ENCODE measurements at places on chromosomes 2 and 18.

GRCh38 chr2:149928011-149928410 is 340.4 kb upstream of the MMADHC start:
- no peak for DNase-seq

- no peak for DNase-seq
These were observed 895 bp upstream of the GLS start for GRCh38 chr2:190879474-190880377.

DNA sequence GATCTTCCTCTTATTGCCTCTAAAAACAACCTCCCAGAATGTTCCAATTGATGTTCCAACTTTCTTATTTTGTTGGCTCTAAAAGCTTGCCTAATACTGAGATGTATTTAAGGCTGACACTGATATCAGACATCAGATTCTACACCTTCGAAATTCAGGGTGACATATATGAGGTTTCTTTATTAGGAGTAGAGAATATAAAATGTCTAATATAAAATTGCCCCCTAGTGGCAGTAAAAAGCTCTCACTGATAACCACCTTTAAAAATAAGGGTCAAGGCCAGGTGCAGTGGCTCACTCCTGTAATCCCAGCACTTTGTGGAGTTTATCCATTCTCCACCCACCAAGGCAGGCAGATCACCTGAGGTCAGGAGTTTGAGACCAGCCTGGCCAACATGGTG is 789.7 kb upstream of the SLC39A10 start:
- no peak for DNase-seq

DNA sequence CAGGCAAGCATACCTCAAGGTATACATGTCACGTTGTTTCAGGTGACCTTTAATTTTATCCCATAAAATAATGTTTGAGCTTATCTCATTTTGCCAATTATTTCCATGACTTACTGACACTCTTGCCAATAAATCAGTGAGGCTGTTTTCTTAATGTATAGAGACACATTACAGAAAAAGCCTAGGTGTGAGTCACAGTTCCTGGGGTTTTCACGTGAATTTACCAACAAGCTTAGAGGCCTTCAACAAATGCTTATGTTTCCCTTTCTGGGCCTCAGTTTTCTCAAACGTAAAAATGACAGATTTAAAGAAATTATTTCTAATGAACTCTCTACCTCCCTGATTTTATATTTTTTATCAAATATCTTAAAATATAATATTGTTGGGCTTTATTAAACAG is 517.5 kb upstream of the SPHKAP start:
- DNase-seq = no peak

- DNase-seq = no peak
These were observed 22.8 kb downstream of the ARHGAP28 start for GRCh38 chr18:6752202-6752860.

DNA sequence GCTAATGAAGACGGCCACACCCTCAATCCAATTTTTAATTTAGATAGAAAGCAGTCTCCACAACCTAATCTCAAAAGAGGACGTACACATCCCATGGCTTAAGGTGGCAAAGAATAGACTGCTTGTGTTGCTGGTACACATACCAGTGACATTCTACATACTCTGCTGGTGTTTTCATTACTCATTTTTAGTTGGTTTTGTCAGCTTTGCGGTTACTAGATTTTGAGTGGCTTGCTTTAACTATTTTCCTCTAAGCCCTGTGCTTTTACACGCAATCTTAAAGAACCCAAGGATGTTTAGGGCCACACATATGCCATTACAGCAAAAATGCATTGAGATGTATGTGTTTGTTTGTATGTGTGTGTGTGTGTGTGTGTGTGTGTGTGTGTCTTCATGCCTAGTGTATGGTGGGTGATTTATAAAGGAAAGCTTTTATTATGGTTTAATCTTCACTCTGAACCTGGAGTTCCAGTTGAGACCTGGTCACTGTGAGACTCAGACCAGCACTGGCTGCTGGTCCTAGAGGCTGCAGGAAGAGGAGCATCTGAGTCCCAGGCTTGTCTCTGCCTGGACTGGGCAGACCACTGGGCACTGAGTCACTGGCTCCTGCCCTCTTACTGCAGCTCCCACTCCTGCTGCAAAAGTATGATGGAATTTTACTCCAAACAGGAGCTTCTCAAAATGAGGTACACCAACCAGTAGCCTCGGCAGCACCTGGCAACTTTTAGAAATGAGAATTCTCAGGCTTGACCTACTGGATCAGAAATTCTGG is 415.9 kb downstream of the NBAS start:
- DNase-seq = no peak

DNA sequence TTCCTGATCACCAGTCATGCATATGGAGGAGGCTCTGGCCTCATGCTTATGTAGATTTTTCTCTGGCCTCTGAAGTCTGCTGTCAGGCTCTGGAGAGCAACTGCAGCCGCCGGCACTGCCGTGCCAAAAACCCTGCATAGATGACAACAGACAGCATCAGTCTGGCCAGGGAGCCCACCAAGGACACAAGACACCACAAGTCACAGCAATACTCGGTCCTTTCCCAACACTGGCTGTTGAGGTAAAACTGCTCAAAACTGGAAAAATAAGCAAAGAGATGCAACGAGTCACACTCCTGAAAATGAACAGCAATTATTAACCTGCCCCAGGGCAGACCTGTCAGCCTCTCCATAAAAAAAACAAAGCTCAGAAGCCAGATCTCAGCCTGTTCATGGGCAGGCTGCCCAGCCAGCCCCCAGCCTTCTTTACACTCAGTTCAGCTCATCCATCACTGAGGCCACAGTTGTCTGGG is 186.0 kb upstream of the RAB6C start:
- no peak for DNase-seq

GRCh38 chr18:42326752-42327151 is 371.7 kb downstream of the PIK3C3 start:
- no peak for DNase-seq

- no peak for DNase-seq
These were observed 1.7 kb downstream of the TNFRSF11A start for GRCh38 chr18:62326646-62327348.

- no peak for DNase-seq
These were observed 176.1 kb downstream of the SH3BP4 start for GRCh38 chr2:235127931-235128330.

GRCh38 chr18:30684825-30685481 is 357.6 kb downstream of the DSC3 start:
- no peak for DNase-seq

DNA sequence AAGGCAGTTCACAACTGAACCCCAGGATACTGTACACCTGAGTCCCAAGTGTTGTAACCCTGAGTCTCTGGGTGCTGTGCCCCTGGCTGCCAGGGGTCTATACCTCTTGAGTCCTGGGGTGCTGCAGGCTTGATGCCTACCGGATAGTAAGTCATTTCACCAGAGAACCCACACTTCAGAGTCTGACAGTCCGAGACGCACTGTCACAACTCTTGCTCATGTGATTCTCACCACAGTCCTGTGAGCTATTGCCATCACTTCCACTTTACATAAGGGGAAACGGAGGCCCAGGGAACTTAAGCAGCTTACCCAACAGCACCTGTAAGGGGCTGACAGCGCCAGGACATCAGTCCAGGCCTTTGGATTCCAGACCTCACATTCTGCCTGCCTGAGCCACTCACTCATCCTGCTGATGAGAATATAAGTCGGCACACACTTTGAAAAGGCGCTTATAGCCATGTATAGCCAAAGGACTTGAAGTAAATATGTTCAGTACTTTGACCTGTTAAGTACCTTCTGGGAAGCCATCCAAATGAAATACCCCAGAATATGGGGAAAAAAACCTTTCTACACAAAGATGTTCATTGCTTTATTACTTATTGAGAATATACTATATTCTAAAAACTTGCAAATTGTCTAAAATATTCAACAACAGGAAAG is 180.7 kb upstream of the ID2 start:
- no peak for DNase-seq

DNA sequence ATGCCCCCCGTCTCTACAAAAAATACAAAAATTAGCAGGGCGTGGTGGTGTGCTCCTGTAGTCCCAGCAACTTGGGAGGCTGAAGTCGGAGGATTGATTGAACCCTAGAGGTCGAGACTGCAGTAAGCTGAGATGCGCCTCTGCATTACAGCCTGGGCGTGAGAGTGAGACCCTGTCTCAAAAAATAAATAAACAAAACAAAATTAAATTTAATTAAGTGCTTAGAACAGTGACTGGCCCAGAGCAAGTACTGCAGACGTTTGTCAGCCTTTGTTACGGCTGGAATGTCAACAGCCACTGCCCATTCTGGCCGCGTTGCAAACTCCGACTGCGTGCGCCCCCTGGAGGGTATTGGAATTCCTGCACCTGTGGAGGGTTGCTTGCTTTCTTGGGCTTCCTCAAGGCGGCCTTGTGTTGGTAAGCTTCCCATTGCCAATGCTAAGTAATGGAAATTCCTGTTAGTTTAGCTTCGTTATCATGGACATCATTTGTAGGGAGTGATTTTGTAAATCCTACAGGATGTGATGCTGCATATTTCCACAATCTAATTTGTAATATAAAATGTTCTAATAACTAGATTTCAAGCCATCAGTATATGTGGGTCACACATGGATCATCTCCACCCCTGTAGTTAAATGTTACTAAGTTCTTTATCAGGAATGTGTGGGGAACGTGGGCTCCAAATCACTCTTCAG is 15.9 kb upstream of the ATP6V1B1 start:
- no peak for DNase-seq

DNA sequence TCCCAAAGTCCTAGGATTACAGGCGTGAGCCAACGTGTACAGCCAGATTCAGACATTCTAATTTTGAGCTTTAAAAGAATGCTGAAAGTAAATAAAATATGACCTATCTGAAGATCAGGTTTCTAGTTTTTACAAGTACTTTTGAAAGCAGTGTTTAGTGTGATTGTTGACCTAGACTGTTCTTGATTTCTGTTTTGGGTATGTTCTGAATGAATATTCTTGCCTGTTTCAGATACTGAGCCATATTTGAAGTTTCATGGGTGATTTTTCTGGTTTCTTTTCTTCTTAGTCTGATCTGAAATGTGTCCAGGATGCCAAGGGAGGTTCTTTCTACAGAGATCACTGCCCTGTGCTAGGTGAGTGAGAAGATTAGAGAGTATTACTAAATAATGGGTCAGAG is 37.2 kb downstream of the MIB1 start:
- no peak for DNase-seq

DNA sequence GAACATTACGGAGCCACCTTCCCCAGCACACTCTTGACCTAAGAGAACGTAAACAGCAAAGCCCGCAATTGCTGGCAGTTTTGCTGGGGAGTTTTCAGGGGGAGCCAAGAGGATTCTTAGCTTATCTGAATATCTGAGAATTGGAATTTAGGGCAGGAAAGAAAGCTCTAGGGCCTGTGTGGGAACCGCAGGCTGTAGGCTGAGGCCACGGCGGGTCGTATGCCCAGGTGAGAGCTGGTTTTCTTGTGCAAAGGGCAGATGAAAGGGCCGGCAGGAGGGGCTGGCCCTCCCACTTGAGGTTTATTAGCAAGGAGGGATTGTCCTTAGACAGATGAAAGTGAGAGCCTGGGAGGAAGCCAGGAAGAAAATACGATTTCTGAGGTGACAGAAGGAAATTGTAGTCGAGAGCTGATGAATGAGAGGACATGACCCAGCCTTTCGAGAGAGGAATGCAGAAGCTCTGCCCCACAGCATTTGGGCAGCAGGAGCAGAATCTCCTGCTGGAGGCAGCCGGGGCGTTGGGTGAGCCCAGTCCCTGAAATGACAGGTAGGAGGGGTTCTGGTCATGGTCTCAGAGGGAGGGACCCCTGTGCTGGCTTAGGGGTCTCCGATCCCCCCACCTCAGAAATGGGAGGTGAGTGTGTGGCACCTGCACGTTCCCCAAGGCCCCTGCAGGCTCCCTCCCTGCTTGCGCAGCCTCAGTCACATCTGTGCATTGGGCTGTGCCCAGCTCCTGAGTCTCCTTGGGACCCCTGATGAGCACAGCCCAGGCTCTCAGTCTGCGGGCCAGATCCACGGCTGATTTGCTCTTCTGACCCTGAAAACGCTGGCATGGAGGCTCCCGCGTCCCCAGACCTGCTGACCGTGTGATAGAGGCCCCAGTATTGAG is 61.1 kb downstream of the CABLES1 start:
- DNase-seq = peak; percentile 43

DNA sequence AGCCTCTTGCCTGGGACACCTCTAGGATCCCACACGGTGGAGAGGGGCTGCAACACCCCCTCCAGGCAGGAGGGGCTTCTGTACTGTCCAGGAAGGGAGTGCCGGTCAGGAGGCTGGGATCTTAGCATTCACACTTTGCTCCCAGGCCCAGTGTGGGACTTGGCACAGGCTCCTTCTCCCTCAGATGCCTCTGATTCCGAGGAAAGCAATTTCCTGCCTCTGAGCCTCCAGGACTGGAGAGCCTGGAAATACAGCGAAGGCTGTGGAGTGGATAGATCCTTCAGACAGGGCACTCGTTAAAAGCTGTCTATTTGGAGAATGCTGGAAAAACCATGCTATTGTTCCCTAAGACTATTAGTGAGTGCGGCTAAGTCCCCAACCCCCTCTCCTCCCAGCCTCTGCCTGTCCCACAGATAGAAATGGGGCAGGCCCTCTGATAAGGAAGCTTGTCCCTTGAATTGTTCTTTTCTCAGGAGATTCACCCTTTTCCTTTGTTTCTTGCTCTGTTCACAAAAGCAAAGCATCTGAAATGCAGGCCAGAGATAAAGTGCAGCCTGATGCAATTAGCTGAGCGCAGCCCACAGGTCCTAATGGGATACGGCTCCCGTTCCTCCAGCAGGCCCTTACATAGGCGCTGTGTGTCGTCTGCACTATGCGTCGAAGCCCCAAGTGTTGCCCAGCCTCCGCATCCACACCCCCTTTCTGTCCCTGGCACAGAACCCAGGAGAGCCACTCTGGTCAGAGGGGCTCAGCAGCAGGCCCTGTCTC is 252.2 kb downstream of the KLHL29 start:
- no peak for DNase-seq

- DNase-seq = no peak
These were observed 484.3 kb upstream of the LRATD1 start for GRCh38 chr2:14148216-14148615.

GRCh38 chr2:24276349-24276899 is 83.9 kb downstream of the ITSN2 start:
- DNase-seq = no peak

- DNase-seq = no peak
These were observed 52.2 kb downstream of the EML6 start for GRCh38 chr2:54775710-54776109.

- DNase-seq = no peak
These were observed 104.0 kb downstream of the PRPF40A start for GRCh38 chr2:152613235-152613634.

DNA sequence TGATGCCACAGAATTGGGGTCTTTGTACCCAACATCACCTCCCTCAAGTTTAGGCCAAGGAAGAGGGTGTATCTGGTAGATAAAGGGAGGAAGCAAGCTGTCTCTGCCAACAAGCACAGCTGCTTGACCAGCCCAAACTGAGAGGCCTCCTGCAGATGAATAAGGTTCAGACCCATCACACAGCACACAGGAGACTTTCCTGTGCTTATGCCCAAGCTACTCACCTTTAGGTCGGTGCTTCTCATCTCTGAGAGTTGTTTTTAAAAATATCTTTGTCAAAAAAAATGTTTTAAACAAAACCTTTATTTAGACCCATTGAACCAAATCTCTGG is 24.7 kb upstream of the SP3 start:
- no peak for DNase-seq

- no peak for DNase-seq
These were observed 128.6 kb downstream of the TGIF1 start for GRCh38 chr18:3578621-3579020.

Measured in spinal cord (tissue), 10 donors.